ENCODE measurements at places on chromosomes 4 and X.

- DNase-seq: no peak
Observed at GRCh38 chrX:475926-476723, 89.4 kb upstream of the PPP2R3B start.

DNA sequence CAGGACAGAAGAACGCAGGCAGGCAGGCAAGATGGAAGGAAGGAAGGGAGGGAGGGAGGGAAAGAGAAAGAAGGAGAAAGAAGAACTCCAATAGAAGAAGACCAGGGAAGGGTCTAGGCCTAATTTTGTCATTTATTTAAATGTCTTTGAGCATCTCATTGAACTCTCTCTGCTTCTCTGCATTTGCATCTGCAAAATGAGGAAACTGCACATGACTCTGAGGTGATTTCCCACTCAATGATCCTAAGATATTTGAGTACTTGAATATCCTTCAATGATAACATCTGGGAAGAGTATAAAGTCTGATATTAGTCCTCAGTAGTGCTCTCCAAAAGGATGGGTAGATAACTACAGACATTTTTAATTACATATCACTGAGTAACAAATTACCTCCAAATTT is 33.1 kb upstream of the RBPJ start:
- no peak for DNase-seq

DNA sequence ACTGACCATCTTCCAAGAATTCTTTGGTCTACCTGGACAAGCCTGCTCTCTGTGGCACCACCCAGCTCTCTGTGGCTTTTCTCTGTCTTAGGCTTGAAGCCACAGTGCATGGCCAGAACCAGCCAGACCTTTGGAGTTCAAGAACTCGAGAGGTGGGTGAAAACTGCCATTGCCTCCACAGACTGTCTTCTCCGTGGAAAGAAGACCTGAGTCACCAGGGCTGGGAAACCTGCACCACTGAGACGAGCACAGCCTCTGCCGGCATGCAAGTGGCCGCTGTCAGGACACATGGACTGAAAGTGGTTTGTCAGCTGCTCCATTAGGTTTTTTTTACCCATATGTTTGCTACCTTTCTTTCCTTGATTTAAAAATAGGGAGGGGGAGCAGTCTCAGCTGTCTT is 74.5 kb downstream of the MGST2 start:
- no peak for DNase-seq

DNA sequence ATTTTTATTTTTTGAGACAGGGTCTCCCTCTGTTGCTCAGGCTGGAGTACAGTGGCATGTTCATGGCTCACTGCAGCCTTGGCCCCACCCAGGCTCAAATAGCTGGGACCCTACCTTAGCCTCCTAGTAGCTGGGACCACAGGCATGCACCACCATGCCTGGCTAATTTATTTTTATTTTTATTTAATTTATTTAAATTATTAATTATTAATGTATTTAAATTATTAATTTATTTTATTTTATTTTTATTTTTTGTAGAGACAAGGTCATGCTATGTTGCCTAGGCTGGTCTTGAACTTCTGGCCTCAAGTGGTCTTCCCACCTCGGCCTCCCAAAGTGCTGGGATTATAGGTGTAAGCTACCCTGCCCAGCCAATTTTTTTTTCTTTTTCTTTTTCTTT is 69.3 kb downstream of the EGF start:
- no peak for DNase-seq

GRCh38 chrX:68571610-68572311 is 72.9 kb downstream of the YIPF6 start:
- no peak for DNase-seq

- DNase-seq: no peak
Observed at GRCh38 chr4:183264614-183265013, 55.5 kb downstream of the CLDN22 start.

DNA sequence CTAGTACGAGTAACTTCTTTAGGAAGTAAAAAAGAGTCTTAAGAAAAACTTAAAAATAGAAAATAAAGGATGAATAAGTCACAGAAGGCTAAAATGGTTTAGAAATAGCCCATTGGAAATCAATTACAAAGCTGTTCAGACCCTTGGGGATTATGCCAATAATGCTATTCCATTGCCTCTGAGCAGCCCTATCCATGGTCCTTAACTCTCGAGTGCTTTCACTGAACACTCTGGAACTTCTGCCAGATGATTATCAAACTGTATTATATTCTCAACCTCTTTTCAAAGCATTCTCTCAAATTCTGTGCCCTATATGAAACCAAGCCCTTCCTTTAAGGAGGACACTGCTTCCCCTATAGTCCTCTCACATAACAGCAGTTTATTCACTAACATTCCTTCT is 17.0 kb downstream of the SLC9B1 start:
- DNase-seq: no peak

DNA sequence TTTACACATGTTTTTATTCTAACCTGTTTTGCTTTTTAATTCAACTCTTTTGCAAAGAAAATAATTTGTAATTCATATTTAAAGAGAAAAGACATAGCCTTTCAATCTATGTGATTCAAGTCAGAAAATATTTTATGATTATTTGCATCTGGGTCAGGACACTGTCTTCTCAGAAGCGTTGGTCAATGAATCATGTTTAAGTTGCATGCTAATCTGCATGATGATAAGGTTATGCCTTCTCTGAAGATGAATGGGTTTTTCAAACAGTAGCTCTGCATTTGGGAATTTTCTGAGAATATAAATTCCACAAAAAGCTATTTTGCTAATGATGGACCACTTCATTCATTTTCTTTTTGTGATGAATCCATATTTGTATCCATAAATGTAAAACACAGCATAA is 282.5 kb downstream of the TMA16 start:
- DNase-seq: no peak

DNA sequence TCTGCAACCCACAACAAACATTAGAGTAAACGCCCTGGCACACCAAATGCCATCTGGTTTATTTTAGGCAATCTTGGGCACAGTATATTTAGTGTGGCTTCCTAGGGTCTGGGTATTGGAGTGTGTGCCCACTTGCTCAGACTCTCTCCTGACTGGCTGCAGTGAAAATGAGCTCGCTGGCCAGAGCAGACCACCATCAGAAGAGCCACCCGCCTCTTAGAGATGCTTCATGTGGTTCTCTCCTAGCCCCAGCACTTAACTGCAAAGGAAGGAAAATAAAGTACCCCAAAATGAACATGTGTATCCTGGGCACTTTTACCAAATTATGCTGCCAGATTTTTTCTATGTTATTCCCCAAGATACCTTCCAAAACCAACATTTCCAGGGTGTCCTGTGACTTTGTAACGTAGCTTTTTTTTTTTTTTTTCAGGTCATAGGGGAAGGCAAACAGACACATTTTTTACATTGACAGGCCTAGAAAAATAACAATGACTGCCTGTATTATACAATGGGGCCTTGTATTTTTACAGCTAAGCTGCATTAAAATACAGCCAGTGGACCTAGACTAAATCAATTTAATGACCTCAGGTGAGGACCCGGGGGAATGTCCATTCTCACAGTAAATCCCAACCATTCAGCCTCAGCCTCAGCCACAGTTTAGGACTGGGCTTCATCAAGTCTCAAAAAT is 193.7 kb downstream of the RASL11B start:
- DNase-seq: no peak

DNA sequence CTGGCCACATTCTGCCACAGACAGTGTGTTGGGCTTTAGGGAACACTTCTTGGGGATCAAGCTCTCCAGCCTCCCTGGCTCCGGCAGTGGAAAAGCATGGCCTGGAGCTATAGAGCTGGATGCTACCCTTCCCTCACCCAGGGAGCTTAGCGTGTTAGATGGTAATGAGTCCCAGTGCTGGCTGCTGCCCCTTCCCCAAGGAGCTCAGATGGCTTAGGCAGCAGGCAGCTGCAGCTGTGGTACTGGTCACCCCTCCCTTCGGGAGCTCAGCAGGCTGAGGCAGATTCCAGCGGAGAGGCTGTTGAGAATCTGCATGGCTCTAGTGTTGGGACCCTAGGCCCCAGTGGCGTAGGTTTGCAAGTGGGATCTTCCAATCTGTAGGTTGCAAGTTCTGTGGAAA is 19.5 kb downstream of the TMEM144 start:
- no peak for DNase-seq

GRCh38 chr4:114017120-114017917 is 37.9 kb upstream of the ARSJ start:
- no peak for DNase-seq

GRCh38 chr4:186826846-186827533 is 103.3 kb upstream of the FAT1 start:
- DNase-seq: no peak

DNA sequence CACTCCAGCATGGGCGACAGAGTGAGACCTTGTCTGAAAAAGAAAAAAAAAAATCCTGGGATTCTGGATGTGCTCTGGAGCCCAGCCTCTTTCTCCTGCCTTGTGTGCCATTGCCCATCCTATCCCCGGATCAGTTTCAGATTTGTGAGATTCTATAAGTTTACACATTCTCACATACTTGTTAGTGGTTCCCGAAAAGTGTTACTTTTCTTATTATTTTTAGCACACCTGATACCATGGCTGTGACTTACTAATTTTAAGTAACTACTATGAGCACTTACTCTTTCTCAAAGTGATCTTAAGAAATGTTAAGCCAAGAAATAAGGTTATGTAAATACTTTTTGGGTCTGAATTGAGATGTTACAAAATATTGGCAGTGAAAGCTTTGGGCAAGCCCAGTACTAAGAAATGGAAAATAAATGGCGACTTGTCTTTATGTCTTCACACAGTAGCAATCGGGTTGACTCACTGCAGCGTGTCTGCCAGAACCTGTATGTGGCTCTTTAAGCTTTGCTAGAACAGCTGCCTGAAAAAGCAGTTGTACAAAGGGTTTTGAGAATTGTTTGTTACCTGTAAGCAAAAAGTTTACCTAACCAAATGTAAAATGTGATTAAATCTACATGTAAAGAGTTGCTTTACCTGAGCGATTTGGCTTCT is 118.7 kb downstream of the KLHL8 start:
- no peak for DNase-seq

- no peak for DNase-seq
Observed at GRCh38 chrX:21993265-21993664, 38.9 kb upstream of the PHEX start.
